ENCODE measurements at places on chromosomes 13 and 19.
A peak's percentile ranks its signal among the peaks of the same experiment; 100 is the strongest.

GRCh38 chr19:39193803-39194202, 3.0 kb upstream of the NCCRP1 start:
- H3K4me1 ChIP-seq = peaks cover 23% of the 10 kb centered on the region
- H3K4me3 ChIP-seq = no peak overlapping the region
- peaks cover 65% of the 10 kb centered on the region for H3K27me3 ChIP-seq

DNA sequence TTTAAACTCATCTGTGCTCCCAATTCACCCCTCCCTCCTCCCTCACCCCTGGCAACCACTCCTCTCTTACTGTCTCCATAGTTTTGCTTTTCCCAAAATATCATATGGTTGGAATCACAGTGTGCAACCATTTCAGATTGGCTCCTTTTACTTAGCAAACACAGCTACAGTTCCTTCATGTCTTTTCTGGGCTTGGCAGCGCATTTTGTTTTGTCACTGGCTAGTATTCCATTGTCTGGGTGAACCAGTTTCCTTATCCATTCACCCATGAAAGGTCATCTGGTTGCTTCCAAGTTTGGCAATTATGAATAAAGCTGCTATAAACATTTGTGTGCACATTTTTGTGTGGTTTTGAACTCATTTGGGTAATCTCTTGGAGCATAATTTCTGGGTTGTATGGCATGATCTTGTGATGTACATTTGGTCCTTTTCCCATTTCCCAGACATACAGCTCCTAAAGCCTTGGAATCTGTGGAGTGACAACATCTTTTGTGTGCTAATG, 23.9 kb upstream of the GAS6 start:
- no peak overlapping the region for H3K4me3 ChIP-seq
- peaks cover 33% of the 10 kb centered on the region for H3K27me3 ChIP-seq
- H3K27ac ChIP-seq = no peak overlapping the region
- H3K36me3 ChIP-seq = no peaks in the 10 kb centered on the region
- no peak for DNase-seq
- peaks cover 1% of the 10 kb centered on the region for H3K4me1 ChIP-seq

GRCh38 chr19:4372165-4373012, 28.0 kb downstream of the SH3GL1 start:
- peak; percentile 18 for DNase-seq
- peak overlapping the region; percentile 72 for H3K27ac ChIP-seq
- H3K36me3 ChIP-seq = peaks cover 33% of the 10 kb centered on the region
- H3K4me1 ChIP-seq = peaks cover 83% of the 10 kb centered on the region
- no peak overlapping the region for H3K4me3 ChIP-seq

- H3K27ac ChIP-seq = no peak overlapping the region
- no peak for DNase-seq
- no peaks in the 10 kb centered on the region for H3K4me1 ChIP-seq
- no peaks in the 10 kb centered on the region for H3K36me3 ChIP-seq
- no peak overlapping the region for H3K4me3 ChIP-seq
Observed at GRCh38 chr13:34357435-34358232, 539.7 kb downstream of the RFC3 start.

- no peak overlapping the region for H3K4me3 ChIP-seq
- H3K36me3 ChIP-seq = no peaks in the 10 kb centered on the region
- no peaks in the 10 kb centered on the region for H3K27me3 ChIP-seq
- peak; percentile 43 for DNase-seq
- peaks cover 40% of the 10 kb centered on the region for H3K4me1 ChIP-seq
Observed at GRCh38 chr13:48851707-48852106, 124.0 kb upstream of the FNDC3A start.
